Stimulated activated CD4-positive, alpha-beta T cell treated with anti-CD3 and anti-CD28 coated beads, Interleukin-15, amount 100 ng/mL, for 1 hour (primary cell): ENCODE measurements at places on chromosomes 2 and 18.

- no peak for DNase-seq
Observed at GRCh38 chr2:45669032-45669486, 17.6 kb downstream of the PRKCE start.

GRCh38 chr2:200422071-200422470 lies 87.8 kb downstream of the KCTD18 start:
- no peak for DNase-seq

GRCh38 chr2:107263628-107264027 lies 377.7 kb upstream of the ST6GAL2 start:
- DNase-seq = no peak

DNA sequence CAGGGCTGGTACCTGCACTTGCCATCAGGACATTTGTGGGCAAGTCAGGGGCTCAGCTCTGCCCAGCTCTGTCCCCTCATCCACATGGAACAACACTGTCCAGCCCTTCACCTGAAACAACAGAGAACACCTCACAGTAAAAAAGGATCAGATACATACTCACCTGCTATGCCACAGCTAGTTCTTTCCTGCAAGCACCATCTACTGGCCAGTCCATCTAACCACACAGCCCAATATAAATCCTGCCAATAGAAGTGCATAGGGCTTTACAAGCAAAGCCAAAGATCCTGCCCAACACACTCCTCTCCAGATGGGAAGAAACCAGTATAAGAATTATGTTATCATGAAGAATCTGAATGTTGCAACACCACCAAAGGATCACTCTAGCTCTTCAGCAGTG lies 52.2 kb upstream of the GALNT13 start:
- no peak for DNase-seq

- DNase-seq = no peak
Observed at GRCh38 chr2:10523406-10524189, 75.5 kb upstream of the ODC1 start.
